ENCODE measurements at places on chromosomes 3 and 15.

- DNase-seq: no peak
These were observed 38.8 kb upstream of the DUT start for GRCh38 chr15:48292458-48292857.

DNA sequence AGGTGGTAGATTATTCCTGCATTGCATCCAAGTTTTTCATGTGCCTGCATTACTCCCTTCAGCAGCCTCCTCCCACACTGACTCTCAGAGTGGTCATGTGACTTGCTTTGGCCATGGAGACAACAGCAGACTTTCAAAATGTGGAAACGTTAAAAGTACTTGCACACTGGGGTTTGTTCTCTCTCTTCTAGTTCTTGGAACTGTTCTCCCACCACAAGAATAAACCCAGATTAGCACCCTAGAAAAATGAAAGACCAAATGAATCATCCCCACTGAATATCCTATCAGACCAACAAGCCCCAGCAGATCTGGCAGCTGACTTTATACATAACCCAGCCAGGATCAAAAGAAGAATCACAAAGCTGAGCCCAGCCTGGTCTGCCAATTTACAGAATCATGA, 398.5 kb downstream of the VPS13C start:
- no peak for DNase-seq

DNA sequence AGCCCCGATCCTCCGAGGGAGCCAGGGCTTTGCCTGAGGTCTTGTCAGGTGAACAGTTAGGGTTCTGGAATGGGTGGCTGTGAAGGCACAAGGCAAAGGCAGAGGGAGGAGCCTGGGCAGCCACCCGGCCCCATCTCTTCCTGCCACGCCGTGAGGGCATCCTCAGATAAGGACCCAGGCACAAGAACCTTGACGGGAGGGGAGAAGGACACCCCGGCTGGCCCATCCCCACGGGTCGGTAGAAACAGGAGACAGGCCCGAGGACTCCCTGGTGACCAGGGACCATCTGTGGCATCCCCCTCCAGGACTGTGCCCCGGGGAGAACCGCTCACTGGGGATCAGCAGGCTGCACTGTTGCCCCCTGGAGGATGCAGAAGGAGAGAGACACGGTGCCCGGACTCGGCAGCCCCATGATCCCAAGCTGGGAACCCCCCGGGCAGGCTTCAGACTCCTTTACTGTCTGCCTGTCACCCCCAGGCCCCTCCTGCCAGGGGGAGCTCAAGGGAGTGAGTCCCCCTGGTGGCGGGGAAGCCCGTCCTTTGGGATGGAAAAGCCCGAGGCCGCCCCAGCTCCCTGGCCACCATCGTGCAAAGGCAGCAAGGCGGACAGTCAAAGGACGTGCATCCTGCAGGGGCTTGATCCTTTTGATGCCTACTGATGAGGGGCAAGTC, 12.3 kb upstream of the PCSK6 start:
- peak; percentile 34 for DNase-seq

DNA sequence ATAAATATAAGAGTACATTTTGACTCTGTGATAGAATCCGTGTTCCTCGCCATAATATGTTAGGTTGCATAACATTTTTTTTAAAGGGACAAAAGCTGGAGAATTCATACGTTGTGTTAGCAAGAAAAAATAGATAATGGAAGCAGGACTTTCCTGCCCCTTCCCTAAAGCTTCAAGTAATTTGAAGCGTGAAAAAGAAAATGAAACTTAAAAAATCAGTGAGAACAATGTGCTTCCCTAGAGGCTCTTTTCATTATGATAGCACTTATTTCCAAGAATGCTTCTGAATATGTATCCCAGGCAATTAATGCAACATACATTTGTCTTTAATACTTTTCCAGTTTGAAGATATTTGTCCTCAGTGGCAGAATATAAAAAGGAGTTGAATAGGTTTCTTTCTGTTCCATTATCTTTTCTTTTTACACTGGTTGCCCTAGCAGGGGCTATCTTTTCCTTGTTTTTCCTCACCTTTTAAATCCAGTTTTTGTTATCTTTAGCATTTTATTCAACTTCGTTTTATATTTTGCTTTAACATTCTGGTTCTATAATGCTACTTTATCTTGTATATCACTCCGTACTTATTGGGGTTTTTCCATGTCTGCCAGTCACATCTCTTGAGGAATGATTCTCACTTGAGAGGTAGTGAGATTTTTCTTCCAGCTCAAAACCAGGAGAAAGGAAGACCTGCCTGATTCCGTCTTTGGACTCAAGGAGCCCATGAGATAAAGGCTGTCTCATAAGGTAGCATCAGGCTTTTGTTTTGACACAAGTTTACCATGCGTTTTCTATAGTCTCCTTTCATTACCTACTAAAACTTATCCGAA, 113.8 kb downstream of the MBNL1 start:
- DNase-seq: no peak

DNA sequence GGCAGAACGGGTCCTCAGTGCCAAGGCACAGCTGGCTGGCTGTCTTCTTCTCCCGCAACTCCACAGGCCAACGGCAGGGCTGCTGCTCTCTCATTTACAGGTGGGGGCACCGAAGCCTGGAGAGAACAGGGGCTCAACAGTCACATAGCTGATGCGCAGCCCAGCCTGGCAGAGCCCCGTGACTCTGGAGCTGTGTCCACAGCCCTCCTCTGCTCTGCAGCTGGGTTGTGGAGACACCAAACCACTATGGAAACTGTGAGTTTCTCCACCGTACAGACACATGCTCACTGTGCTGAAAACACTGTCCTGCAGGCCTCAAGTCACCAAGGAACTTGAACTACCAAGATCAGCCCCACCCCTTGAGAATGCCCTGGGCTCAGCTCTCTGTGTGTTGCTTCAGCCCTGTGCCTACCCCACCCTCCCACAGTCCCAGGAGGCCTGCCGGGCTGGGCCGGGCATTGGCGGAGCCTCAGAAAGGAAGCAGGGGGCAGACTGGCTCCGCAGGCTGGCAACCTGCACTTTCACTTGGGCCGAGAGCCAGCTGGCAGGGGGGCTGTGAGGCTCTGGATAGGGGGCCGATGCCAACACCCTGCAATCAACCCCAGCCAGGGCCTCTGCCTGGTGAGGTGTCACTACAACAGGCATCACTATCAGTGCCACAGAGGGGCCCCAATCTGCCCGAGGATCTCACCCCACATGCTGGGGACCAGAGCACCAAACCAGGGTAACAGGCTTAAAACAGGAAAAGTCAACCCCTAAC, 113.7 kb upstream of the RPL32 start:
- no peak for DNase-seq

GRCh38 chr15:59322056-59322759, 50.5 kb downstream of the MYO1E start:
- DNase-seq: no peak

DNA sequence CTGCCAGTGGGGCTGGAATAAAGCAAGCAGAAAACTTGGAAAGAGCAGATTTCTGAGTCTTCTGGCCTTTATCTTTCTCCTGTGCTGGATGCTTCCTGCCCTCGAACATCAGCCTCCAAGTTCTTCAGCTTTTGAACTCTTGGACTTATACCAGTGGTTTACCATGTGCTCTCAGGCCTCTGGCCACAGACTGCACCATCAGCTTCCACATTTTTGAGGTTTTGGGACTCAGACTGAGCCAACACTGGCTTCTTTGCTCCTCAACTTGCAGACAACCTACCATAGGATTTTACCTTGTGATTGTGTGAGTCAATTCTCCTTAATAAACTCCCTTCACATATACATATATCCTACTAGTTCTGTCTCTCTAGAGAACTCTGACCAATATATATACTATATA, 706.6 kb downstream of the NR2F2 start:
- no peak for DNase-seq

DNA sequence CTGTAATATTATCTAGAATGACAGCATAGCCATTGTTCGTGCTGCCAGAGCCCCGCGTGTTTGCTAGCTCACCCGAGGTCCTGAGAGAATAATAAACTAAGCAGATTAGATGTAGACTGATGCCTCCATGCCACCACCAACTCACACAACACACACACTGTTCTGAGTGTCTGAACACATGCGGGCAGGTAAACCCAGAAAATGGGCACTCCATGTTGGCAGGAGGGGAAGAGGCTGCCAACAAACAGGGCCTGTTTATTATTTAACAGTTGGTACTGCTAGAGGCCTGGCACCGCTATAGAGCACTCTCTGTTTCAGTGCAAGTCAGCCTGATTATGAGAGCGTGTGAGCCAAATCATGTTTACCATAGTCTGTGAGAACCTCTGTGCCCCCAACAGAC, 299.0 kb downstream of the ZBTB20 start:
- DNase-seq: no peak

DNA sequence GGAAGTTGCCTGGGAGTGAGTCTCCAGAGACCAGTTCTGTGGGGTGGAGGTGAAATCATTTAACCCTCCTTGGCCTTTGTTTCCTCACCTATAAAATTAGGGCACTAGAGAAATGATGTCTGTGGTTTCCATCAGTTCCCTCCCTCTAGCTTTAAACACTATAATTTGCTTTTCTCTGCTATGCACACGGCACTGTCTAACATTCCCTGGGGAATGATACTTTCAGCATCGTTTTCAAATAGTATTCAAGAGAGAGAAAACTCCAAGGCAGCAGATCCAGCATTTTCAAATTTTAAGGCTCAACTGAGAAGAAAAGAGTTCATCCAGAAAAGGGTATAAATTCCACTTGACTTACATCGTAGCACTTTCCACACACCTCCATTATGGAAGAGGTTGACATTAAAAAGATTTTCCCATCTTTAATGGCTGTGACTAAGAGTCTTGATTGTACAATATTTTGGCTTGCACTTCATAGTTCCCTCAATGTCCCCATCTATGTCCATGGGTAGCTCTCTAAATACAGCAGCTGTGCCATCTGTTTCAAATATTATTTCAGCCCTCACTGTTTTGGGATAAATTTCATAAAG, 137.7 kb upstream of the ZPLD1 start:
- no peak for DNase-seq

DNA sequence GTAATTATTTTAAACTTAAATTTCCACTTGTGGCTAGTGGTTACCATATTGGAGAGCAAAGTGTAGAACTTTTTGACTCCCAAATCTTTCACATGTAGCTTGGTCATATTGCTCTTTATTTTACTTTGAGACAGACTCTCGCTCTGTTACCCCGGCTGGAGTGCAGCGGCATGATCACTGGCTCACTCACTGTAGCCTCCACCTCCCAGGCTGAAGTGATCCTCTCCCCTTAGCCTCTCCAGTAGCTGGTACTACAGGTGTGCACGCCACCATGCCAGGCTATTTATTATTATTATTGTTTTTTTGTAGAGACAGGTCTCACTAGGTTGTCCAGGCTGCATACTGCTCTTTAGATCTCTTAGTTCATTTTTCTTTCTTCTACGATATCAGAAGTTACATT, 3.9 kb downstream of the FNDC3B start:
- no peak for DNase-seq

DNA sequence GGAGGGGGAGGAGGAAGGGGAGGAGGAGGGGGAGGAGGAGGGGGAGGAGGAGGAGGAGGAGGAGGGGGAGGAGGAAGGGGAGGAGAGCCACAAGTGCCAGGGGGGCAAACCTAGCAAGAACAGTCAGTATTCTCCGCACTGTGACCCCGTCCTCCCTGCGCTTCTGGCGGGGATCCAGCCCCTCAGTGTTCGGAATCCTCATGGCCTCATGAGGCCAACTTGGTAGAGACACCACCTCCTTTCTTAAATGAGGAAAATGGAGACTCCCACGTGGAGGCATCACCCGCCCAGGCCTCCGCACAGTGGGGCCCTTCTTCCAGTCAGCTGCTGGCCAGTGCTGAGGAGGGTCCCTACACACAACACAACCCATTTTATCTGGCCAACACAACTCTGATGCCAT, 163.4 kb downstream of the XXYLT1 start:
- no peak for DNase-seq

DNA sequence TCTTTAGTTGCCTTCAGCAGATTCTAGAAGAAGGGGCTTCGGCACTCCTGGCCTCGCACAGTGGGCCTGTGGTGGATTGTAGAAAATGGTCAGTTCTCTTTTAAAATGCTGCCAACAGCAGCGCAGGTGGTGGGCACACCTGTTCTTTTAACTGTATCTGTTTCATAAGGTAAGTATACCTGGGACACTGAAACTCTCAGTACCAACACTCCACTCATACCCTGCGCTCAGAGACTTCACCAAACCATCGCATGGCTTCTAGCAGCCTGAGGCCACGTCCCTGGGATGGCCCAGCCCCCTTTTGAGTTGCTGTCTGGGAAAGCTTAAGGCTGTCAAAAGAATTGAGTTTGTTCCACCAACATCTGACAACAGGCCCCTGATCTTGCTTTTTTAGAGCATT, 56.7 kb upstream of the MCF2L2 start:
- DNase-seq: no peak

DNA sequence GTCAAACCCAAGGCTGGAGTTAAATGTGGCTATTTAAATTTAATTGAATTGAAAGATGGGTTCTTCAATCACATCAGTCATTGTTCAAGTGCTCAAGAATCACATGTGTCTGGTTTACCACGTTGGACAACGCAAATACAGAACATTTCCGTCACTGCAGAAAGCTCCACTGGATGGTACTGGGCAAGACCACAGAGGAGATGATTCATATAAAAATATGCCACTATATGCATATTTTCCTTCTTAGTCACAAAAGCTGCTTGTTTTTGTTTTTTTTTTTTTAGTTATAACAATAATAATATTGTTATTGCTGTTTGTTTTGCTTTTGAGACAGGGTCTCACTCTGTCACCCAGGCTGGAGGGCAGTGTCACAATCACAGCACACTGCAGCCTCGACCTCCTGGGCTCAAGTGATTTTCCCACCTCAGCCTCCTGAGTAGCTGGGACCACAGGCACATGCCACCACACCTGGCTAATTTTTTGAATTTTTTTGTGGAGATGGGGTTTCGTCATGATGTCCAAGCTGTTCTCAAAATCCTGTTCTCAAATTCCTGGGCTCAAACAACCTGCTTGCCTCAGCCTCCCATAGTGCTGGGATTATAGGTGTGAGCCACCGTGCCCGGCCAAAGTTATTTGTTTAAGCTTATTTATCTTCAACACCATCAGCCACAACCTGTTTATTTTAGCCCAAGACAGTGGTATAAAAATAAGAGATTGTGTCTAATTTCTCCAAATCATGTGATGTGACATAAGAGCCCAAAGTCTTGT, 19.4 kb downstream of the RTP3 start:
- no peak for DNase-seq

GRCh38 chr15:71060983-71061382, 54.3 kb upstream of the THSD4 start:
- DNase-seq: no peak

DNA sequence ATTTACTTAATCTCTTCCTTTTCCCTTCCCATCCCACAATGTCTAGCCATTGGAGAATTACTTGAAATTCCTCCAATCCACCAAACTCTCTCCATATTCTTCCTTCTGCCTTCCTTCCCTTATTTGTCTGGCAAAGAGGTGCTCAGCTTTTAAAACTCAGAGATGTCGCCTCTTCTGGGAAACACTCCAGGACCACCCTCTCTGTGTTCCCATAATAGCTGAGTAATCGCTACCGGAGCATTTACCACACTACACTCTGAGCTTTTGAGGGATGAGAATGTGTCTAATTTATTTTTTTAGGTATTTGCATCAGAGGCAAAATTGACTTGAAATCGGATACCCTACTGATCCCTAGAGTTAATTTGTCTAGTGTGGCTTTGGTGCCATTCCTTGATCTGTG, 245.7 kb upstream of the TPRG1 start:
- DNase-seq: no peak
